Kidney (tissue), 22 donors: ENCODE measurements at places on chromosomes 3 and 15. TPM values are rescaled to one million over a fixed set of nuclear protein-coding genes. Genes with fewer than 3 reads are reported as not detected.

GRCh38 chr3:71672340-71672739, 52.9 kb downstream of the EIF4E3 start:
- DNase-seq = no peak

- no peak for DNase-seq
These were observed 8.1 kb downstream of the SLC33A1 start for GRCh38 chr3:155846119-155846518.

KBTBD13 gene
- polyA plus RNA-seq = not detected

DNA sequence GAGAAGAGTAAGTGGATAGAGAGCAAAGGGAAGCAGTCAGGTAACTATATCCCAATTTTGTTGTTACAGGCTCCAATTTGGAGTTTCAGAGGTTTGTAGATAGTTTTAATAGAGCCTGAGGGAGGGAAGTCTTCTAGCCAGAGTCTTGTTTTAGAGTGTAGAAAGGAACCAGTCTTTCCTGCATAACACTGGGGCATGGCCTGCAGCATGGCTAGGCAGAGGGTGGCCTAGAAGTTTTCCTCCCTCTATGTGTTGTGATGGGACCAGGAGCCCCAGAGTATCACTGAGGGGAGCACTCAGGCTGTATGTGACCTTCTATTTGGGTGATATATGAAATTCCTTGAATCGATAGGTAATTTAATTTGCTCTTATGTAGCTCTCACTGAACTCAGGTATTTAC, 22.5 kb upstream of the GABRR3 start:
- DNase-seq = no peak

- no peak for DNase-seq
These were observed 28.6 kb downstream of the AP3S2 start for GRCh38 chr15:89864958-89865739.

GRCh38 chr3:63067999-63068645, 192.9 kb upstream of the CADPS start:
- DNase-seq = peak; percentile 37
